Stimulated activated CD4-positive, alpha-beta T cell treated with anti-CD3 and anti-CD28 coated beads, Interleukin-1b, Interleukin-23, amount 100 ng/mL, for 1 hour (primary cell): ENCODE measurements at places on chromosomes 3 and 15.

GRCh38 chr15:87362531-87362930, 894.0 kb downstream of the NTRK3 start:
- DNase-seq = no peak

DNA sequence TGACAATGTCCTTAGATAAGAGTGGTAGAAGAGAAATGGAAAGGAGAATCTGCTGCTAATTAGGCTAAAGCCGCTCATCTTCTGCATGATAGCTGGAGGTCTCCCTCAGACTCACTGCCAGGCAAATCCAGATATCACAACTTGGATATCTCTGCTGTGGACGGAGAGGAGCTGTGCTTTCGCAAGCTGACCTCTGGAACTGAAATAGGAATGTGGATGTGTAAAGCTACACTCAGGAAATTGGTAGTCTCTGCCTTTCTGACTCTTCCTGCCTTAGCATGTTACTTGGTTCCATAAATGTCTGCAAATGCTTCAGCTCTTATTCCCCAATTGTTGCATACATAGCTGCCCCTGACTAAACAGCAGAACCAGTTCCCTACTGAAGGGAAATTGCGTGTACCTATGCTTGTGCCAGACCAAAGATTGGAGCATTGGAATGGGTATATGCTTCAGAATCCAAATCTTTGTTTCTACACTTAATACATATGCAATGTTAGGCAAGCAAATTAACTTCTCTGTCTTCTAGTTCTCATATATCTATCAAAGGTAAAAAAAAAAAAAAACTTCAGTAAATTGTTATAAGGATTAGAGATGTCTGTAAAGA, 74.7 kb upstream of the ROBO2 start:
- DNase-seq = no peak

DNA sequence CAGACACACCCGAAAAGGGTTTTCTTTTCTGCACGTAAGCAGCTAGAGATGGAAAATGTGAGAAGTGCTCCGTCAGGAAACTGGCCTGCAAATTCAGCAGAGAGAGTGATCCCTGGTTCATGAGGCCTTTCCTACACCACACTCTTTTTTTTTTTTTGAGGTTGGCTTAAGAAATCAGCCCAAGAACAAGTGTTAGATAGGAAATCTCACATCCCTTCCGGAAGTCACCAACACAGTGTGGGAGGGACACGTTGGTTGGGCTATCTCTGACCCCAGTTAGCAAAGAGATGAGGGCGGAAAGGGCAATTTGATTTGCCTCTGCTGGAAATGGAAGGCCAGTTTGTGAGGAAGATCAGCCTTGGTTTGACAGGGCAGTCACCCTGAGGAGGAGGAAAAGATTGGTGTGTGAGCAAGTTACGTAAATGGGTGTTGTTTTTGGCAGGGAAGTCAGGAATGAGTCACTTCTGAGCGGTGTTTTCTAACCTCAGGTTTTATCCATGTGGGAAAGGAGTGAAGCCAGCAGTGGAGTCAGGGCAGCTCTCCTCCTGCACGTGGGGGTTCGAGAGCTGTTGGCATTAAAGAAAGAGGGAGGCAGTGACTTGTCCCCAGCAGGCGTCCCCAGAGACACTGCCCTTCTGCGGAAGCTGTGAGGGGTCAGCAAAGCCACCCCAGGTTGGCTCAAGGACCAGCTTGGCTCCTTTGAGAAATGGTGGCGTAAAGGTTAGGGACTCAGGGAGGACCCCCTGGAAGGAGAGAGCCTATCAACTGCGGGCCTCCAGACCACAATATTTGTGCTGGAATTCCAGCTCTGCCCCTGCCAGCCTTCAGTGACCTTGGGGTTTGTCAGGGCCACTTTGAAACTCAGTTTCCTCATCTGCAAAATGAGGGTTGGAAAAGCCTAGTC, 237.6 kb upstream of the BHLHE40 start:
- no peak for DNase-seq

DNA sequence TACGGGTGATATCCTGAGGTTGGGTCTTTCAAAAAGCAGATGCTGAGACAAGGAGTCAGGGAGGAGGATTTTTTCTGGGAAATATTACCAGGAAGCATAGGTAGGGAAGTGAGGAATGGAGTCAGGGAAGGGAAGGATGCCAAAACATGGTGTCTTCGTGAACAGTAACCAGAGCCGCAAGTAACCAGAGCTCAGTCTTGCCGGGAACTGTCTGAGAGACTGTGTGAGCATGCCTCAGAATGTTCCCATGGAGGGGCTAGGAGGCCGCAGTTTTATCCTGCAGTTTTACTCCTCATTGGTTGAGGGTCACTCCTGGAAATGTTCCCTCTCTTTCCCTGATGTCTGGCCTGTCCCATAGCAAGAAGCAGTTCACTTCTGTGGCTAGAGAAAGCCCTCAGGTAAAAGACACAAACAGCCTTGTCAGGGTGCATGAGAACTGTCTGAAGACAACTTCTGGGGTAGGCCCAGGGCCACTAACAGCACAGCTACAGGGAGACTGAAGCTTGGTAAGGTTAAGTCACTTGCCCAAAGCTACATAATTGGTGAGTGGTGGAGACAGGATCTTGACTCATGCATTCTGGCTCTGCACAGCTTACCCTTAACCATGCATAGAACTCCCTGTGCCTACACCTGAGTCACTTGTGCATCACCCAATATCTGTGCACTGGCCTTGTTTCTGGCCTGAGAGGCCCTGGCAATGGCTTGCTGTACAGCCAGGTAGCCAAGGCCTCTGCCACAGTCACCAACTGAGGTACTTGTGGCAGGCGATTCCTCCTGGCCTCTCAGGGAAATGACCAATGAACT, 76.3 kb upstream of the FRMD4B start:
- DNase-seq = no peak

DNA sequence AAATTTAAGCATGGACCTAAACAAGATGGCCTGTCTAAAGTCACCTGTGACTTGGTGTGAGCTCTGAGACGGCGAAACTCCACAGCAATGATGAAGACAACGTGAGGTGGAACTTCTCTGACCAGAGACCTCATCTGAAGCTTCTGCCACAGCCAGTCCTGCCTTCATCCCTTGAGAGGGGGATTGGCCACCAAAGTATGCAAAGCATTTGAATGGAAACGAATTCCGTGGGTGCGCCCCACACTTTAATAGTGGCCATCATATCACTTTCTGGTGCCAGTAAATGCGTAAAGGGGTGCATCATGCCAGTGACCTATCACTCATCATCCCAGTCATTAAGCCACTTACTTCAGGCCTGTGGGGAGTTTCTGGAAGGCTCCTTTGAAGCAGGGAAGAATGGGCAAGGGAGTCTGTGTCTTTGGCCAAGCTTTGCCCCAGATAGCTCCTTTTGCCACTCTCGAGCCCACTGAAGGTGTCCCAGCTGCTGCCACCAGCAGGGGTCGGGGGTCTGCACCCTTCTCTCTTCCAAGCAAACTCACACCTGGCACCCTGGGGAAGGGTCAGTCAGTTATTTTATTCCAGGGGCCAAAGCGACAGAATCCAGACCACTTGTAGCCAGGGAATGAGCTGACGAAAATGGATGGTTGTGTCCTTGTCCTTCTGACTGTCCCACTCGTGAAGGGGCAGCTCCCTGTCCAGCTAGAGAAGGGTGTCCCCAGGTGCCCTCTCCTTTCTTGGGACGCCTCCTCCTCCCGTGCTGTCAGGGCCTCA, 17.7 kb downstream of the MUC20 start:
- DNase-seq = no peak

DNA sequence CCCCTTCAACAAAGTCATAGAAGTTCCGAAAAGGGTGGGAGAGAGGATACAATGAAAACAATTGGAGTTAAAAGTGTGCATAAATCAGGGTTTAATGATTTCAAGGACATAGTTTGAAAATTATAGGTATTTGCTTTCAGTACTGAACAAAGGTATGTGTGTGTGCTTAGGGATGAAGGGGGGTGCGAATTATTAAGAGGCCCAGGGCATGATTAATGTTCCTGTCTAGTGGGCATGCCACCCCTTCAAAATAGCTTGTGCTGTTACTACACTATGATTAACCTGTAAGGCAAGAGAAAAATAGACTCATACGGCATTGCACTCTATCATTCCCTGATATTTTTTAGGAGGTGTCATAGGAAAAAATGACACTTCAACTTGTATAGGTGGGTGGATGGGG, 731.6 kb downstream of the NAALADL2 start:
- no peak for DNase-seq

DNA sequence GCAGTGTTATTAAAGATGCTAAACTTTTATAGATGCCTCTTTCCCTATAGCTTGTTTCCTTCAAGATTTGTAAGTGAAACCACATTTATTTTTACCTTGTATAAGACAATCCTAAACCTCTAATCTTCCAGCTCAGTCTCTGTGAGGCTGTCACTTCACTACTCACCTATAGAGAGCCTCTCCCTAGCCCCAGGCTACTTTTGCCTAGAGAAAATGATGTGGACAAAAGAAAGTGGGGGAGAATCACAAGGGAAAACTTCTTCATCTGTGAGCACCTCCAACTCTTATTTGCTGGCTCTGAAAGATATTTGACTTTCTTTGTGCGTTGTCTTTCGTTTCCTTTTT, 74.9 kb upstream of the SCN5A start:
- DNase-seq = no peak

- no peak for DNase-seq
Observed at GRCh38 chr15:57340682-57341259, 35.5 kb upstream of the CGNL1 start.

GRCh38 chr3:187434524-187434923, 66.3 kb downstream of the RTP4 start:
- no peak for DNase-seq

GRCh38 chr15:78093242-78094020, 1.1 kb downstream of the SH2D7 start:
- no peak for DNase-seq

GRCh38 chr3:178568155-178568731, 32.0 kb downstream of the KCNMB2 start:
- no peak for DNase-seq

DNA sequence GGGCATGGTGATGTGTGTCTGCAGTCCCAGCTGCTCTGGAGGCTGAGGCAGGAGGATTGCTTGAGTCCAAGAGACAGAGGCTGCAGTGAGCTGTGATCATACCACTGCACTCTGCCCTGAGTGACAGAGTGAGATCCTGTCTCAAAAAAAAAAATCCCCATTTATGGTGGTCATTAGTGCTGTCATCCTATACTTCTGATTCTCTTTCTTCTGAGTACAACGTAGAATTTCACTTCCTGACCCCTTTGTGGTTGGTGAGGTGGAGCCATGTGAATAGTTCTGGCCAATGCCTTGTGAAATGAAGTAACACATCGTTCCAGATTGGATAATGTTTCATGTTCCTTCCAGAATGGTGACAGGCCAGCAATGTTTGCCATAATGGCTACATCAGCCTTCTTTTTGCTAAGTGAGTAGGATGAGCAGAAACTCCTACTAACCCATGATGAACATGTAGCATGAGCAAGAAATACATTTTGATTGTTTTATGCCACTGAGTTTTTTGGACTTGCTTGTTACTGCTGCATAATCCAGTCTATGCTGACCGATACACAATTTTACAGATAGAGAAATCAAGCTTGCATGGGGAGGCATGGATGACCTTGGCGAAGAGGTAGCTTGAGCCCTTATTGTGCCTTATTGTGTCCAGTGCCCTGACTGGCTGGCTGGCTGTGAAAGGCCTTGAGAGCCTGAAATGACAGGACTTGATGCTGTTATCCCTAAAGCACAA, 30.9 kb upstream of the TLE3 start:
- no peak for DNase-seq

DNA sequence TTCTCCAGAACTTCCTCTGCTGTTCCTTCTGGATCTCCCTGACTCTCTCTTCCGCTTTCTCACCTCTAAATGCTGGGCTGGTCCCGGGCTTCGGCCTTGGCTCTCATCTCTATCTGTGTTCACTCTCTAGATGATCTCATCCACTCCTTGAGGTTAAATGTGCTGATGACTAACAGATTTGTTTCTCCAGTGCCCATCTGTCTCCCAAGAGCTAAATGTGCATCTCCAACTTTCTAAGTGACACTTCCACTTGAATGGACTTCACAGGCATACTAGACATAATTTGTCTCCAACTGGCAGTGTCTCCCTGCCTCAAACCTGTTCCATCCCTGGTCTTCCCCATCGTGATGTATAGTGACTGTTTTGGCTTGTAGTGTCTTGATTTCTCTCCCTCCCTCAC, 95.3 kb downstream of the ITPR1 start:
- DNase-seq = no peak

- no peak for DNase-seq
Observed at GRCh38 chr15:40582726-40583246, 11.3 kb upstream of the KNL1 start.

DNA sequence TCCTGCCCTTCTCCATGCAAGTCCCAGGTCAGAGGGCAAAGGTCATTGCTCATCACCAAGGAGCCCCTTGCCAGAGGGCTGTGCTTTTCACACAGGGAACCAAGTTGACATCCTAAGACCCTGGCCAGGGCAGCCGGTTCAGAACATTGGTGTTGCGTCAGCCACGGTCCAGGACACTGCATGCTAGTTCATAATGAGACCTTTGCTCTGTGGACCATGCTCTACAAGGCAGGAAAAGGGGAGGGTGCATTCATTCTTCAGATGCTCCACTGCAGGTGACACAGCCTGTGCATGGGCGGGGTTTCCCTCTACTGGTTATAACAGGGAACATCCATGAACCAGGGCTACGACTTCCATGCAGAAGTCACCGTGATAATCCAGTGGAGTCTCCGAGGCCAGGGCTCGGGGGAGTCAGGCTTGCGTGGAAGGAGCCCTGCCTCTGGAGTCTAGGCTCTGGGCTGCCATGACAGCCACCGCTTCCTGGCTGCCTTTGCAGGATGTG, 81.6 kb downstream of the OCA2 start:
- DNase-seq = no peak

- no peak for DNase-seq
Observed at GRCh38 chr15:99006146-99006545, 1.4 kb downstream of the PGPEP1L start.

- no peak for DNase-seq
Observed at GRCh38 chr3:150005243-150006112, 34.8 kb upstream of the PFN2 start.

DNA sequence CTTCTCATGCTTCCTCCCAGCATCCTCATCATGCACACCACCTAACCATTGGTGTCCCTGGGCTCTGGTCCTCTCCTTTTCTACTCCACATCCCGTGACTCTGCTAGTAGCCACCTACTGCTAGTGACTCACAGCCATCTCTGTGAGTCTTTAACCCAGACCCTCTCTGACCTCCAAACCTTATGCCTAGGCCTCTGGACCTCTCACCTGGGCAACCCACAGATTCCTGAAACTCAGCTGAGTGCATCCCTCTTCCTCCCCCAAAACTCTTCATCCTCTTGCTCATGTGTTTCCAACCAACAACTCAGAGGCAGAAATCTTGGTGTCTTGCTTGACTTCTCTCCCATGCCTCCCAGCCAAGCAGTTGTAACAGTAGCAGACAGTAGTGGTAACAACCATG, 20.0 kb upstream of the SLCO2A1 start:
- no peak for DNase-seq
